ENCODE measurements at places on chromosomes 13 and 19. TPM values are rescaled to one million over a fixed set of nuclear protein-coding genes. Genes with fewer than 3 reads are reported as not detected.

FCHO1 gene
- 0.29 TPM for total RNA-seq

ZNF728 gene
- total RNA-seq: 0.50 TPM

NBEA gene
- total RNA-seq: 7.4 TPM

PINLYP gene
- 2.0 TPM for total RNA-seq

CXCL17 gene
- total RNA-seq: not detected

HCST gene
- 0.87 TPM for total RNA-seq
